NCI-H2029 (cell line): ENCODE measurements at places on chromosomes 5 and 9.
A peak's percentile ranks its signal among the peaks of the same experiment; 100 is the strongest.

DNA sequence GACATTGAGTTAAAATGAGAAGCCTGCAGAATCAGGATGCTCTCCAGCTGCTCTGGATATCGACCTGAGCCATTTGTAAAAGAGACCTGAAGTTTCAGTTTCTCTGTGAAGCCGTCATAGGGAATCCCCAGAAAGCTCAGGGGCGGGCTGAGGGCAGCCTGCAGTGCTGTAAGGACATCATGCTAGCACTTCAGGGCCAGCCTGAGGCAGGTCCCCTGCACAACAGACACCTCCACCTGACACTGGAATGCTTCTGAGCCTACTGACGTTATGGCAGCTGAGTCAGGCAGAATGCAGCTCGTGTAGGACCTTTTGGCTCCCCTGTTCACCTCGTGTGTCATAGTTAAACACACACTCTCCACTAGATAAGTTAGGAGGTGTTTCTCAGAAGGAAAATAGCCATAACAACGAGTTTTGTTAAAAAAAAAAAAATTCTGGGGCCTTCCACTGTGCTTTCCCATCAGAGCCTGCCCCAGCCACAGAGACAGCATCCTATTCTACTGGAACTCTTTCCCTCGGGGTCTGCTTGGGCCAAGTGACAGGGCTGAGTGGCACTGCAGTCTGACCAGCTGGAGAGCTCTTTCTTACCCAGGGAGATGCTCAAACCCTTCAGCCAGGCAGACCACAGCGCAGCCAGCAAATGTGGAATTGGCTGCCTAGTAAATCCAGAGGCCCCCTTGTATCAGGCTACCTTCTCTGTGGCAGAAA lies 354.9 kb downstream of the DIRAS2 start:
- no peak for DNase-seq

DNA sequence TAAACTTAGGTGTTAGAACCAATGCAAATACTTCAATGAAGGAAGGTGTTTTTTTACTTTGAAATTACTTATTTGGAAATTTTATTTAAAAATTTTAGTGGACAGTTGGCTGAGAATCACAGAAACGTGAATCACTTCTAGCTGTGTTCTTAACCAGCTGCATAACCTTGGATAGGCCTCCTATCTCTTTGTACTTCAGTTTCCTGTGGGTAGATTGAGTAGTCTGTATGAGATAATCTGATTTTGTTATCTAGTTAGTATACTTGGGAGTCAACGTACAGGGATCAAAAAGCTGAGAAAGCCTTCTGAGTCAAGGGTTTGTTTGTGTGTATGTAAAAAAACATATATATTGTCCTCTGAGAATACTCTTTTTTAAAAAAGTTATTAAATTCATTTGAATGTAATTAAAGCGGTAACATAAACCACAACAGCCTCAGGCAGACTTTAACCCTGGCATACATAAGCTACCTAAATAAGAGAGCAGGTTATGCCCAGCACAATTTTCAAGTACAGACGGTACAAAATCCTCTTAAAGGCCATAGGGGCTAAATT lies 38.1 kb upstream of the ZCCHC7 start:
- DNase-seq = no peak

- no peak for DNase-seq
Measured at GRCh38 chr9:97850746-97851445, 2.1 kb upstream of the FOXE1 start.

DNA sequence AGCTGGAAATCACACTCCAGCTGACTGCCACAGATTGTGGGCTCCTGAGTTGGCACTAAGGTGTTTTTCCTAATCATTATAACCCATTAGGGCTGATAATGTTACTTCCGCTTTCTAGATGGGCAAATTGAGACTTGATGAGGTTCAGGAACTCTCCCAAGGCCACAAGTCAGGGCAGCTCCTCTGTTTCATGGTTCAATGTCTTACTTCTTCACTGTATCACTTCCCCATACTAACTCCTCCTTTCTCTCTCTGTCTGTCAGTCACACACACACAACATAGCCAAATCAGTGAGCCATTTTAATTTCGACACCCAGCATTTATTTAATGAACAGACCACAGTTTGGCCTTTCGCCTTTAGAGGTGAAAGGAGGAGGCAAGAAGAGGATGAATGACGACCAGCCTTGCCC lies 17.8 kb upstream of the TRAF1 start:
- no peak for DNase-seq

DNA sequence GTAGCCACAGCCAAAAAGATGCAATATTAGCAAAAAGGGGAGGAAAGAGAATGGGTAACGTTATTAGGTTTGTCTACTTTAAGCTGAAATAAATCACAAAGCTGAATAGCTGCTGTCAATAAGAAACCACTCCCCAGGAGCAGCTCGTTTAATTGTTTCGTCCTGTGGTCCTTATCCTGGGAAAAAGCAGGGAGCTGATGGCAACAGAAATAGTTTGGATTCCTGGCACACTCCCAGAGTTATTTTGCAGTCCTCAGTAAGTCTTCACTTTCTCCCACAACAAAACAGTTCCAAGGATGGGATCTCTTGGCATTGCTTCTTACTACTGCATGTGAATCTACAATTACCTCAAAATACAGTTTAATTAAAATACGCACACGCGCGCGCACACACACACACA lies 28.8 kb downstream of the FRMD3 start:
- no peak for DNase-seq

DNA sequence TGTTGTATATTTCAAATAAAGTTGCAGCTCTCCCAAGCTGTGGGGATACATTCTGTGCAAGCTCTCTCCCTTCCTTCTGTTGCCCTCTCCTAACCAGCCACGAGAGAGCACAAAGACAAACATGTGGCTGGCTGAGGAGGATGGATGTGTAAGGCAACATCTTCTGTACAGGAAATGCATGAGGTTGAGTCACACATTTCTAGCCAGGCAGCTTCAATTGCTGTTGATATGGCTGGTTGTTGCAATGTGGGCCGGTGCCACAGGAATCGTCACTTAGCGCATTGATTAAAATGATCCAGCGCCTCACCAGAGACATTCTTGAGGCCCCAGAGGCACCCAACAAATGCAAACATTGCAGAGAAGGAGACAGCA lies 207.1 kb downstream of the ICE1 start:
- DNase-seq = no peak

DNA sequence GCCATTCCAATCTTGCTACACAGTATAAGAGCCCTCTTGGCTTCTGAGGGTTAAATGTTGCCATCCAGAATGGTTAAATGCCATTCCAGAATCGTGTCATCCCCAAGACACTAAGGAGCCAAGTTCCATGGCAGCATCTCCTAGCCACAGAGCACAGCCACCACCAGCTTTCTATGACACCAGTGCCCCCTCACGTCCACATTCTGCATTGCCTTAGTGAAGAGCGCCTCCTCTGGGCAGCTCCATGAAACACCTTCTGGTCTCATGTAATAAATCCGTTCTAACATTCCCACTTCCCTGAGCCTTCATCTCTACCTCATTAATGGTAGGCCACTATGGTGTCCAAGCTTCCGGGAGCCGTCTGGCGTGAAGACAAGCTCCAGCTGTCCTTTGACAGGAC lies 12.4 kb downstream of the CBY3 start:
- no peak for DNase-seq

DNA sequence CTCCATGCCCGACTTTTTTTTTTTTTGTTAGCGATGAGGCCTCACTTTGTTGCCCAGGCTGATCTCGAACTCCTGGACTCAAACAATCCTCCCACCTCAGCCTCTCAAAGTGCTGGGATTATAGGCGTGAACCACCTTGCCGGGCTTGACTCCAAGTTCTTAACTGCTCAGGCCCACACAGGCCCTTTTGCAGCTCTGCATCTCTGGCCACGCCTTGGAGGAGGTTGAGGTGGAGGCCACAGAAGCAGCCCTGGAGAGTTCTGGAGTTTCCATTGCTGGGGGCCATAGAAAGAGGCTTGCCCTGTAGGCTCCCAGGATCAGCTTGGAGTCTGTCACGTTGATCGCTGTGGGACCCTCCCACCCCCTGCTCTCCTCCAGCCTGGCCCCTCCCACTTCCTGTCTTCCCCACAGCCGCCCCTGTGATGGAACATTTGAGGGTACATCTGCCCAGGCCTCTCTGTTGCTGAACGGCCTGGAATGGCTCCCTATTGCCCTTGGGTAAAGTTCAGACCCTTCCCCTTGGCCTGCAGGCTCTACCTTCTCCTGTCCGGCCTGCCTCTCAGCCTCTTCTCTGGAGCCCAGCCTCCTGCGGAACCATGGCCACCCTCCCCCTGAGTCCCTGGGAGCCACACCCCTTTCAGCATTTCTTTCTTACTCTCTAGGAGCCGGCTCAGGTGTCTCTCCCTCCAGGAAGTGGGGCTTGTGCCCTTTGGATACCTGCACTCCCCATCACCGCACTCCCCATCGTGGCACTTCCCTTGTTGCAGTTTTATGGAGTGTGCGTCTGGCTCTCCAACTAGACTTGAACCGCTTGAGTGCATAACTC lies 30.4 kb upstream of the IER5L start:
- DNase-seq = no peak

GRCh38 chr9:114271556-114272510 lies 51.1 kb upstream of the ORM1 start:
- peak; percentile 18 for DNase-seq

DNA sequence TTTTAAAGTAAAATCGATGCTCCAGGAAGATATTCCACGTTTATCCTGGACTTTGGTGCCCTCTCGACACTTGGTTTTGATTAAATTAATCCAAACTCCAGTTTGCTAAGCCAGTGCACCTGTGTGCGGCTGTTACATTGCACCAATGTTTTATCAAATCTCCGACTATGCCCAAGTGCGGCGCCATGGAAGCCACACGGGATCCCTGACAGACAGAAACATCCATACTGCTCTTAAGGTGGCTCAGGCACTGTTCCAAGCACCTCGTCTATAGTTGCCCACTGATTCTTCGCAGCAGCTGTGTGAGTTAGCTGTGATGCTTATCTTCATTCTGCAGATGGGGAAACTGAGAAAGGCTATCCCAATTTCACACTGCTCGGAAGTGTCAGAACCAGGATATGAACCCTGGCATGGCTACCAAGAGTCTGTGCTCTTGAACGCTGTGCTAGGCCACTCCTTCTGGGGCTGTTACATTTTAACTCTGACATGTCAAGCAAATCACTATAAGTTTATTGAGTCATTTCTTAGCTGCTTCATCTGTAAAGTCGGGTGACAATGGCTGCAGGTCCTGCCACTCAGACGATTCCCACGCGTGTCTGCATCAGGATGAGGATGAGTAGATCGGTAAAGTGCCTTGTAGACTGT lies 113.0 kb downstream of the ADAMTS2 start:
- no peak for DNase-seq

DNA sequence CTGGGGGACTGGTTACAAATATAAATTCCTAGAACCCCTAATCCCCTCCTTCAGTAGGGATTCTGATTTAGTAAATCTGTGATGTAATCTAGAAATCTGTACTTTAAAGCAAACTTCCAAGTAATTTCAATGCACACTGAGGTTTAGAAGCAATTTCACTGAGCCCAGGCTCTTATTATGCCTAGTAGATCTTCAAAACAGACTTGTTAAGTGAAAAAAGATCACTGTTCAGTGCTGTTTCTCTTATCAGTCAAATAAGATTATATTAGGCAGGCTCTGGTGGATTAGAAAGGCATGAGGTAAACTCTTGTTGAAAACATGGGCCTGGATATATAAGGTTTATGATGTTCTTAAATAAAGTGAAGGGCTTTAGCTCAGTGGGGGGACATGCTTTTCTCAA lies 293.9 kb downstream of the ADGRV1 start:
- no peak for DNase-seq

DNA sequence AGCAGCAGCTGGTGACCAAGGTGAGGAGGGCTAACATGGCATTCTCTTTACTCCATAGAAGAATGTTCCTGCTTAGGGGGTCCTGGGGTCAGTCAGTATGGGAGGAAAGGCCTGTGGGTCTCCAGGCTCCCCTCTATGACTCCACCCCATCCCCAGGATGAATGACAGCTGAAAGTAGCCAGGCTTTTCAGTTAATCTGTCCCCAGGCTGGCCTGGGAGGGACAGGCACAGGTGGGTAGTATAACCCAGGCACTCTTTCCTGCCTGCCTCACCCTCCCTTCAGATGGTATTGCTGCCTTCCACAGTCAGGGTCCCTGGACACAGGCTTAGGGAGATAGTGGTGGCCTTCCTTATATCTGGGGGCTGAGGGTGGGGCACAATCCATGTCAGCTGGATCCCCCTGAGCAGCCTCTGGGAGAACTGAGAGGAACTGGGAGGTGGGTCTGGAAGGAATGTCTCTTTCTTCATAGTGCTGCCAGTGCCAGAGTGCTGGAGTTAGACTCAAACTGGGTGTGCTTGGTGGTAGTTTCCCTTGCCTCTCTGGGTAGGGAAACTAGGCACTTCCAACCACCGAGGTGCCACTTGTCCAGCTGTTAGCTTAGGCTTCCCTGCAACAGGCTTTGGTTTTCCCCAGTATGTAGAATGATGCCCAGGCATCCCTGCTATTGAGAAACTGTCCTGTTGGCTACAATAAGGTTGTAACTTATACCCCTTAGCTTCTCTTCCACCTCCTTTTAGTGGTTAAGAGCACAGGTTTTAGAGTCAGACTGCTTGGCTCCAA lies 27.8 kb downstream of the LARP1 start:
- no peak for DNase-seq

DNA sequence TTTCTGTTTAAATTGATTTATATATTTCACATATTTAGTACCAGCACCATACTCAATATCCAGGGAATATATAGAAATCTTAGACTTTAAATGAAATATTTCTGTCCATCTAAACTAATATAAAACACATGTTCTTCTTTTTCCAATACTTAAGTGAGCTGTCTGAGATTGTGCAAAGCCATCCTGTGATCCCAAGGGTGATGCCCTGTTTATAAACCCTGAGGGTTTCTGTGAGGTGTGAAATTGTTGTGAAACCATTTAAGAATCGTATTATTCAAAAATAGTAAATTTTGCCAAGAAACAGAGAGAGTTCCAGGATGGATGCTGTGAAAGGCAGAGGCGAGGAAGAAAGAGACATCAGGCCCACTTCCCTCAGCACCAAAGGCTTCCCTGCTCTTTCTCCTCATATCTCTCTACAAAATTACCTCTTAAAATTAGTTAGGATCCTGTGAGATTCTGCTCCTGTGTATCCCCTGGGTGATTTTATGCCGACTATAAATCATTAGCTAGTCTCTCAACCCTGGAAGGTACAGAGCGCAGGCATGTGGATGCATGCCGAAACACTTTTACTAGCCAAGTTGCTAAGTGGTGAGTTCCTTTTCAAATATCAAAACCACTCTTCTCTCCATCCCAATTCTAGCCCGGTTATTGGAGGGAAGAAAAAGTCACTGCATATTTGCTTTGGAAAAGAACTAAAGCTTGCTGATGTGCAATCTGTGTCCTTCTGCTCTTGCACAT lies 183.0 kb downstream of the GLIS3 start:
- DNase-seq = no peak

GRCh38 chr5:81554647-81555046 lies 160.7 kb upstream of the ACOT12 start:
- DNase-seq = peak; percentile 4
